ENCODE measurements at places on chromosomes 7 and 10.

DNA sequence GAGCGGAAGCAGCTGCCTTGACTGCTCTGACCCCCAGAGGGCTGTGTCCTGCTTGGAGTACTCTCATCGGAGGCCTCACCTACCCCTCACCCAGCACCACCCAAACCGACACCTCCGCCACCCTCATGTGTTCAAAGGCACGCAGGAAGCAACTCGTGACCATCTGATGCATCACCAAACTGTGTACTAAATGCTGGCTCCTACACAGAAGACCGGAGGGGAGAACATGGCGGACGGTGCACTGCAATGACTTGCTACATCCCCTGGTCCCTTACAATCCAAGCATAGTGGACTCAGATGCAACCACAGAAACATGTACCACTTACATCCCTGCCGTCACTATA lies 3.4 kb downstream of the PDAP1 start:
- no peak for DNase-seq

DNA sequence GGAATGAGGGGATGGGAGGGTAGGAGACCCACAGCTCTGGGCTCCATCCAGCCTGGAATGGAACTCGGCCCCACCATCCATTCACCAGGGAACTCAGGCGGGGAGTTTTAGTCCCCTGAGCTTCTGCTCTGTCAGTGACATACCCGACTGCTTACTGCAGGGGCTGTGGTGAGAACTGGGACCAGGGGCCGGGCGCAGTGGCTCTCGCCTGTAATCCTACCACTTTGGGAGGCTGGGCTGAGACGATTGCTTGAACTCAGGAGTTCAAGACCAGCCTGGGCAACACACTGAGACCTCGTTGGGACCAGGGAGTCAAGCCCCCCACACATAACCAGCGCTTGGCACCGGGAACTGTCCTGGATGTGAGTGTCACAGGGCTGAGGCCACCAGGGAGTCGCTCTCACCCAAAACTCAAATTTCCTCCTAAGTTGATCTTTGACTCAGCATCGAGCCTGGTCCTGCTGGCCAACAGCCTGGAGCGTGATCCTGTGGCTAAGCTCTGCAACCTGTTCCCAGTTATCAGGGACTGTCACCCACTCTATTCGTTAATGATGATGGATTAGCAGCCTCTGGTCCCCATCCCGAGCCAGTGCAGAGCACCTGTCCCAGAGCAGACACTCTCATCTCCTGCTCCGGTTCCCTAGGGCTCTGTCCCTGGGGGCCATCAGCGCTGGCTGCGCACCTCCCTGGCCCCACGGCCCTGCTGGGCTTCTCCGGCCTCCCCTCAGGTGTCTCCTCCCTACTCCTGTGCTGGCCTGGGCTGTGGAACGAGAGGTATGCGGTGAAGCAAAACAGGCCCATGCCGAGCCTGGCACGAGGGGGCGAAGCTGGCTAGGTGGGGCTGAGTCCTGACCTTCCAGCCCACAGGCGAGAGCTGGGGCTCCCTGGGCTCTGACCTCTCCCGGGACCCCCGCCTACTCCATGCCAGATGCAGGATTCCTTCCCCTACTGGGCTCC lies 902 bp upstream of the CLDN15 start:
- no peak for DNase-seq

DNA sequence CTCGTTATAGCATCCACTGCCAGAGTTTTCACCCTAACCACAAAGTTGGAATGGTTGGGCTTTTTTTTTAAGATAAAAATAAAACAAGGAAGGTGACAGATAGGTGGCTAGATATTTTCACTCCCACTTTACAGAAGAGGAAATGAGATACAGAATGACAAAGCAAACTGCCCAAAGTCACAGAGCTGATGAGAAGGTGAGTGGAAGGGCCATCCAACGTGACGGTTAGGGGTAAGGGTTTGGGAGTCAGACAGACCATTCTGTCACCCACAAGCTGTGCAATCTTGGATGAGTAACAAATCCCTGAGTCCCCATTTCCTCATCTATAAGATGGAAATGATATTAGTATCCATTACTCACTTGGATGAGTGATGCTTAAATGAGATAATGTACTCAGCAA lies 106.9 kb upstream of the PDLIM1 start:
- no peak for DNase-seq

GRCh38 chr10:28681291-28681763 lies 4.0 kb downstream of the BAMBI start:
- DNase-seq, result no peak

DNA sequence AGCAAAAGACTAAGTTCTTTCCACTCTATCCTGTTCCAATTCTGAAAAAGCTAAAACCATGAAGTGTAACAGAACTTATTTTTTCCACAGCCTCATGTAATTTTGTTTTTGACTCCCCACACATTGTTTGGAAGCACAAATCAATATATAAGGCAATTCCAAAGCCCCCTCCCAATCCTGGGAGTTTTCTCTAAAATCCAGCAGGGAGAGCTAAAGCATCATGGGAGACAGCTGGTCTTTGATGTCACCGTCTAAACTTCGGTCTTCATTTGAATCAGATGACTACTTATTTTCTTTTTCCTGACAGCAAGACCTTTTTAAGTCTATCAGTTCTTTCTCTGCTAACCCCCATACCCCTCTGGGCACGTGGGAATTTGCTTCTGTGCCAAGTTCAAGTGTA lies 33.3 kb upstream of the PON1 start:
- no peak for DNase-seq

DNA sequence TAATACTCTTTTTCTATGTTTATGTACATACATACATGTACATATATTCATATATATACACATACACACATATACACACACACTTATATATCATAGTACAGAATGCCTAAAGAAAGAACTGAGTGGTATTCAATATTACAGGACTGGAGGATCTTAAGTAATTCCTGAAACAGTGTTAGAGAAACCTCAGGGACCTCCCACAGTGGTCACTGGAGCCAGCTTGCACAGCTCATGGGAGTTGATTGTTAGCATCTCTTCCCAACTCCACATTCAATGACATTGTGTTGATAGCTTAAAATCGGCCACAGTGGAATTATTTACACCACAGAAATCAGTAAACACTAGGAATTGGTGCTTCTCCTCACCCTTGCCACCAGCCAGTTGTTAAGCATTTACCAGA lies 6.0 kb downstream of the LRRC17 start:
- no peak for DNase-seq

DNA sequence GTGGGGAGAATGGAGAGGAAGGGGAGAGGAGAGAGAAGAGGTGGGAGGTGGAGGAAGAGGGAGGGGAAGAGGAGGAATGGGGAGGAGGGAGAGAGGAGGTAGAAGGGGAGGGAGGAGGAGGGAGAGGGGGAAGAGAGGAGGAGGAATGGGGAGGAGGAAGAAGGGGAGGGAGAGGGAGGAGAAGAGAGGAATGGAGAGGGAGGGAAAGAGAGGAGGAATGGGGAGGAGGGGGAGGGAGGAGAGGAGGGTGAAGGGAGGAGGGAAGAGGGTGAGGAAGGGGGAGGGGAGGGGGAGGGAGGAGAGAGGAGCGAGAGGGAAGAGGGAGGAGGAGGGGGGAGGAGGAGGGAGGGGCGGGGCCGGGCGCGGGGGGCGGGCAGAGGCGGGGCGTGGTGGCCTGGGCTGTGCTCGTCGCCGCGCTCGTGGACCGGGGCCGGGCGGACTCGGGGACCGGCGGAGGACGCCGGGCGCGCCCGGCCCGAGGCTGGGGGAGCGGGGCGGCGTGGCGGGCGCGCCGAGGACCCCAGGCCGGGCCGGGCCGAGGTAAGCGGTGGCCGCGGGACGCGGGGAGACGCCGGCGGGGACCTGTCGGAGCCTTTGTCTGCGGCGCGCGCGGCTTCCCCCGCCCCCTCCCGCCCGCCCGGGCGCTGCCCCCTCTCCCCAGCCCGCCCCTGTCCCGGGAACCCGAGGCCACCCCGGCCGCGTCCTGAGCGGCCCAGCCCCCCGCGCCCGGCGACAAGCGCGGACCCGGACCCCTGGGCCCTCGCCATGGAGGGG lies at the start of gene SLC29A4:
Gene SLC29A4, plus strand, starts transcription at position 401 of the 774 bp plus-strand sequence. CDS start 4,874 bp downstream, outside the sequence.
- no peak for DNase-seq

DNA sequence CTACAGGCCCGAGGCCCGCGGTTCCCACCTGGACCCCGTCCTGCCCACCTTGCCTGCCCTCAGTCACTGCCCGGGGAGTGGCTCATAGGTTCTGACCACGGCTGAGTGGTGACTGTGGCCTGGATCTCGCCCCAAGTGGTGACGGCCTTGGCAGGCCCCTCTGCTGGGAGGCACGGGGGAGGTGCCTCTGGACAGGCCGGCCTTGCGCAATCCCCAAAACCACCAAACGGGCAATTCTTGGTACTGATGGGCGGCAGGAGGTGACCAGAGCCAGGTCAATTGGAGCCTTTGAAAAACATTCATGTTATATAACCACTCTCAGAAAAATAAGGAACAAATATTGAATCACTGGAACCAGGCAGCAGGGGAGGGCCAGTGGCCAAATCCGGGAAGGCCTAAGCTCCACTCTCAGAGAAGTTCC lies 83.4 kb downstream of the PRKAG2 start:
- no peak for DNase-seq

DNA sequence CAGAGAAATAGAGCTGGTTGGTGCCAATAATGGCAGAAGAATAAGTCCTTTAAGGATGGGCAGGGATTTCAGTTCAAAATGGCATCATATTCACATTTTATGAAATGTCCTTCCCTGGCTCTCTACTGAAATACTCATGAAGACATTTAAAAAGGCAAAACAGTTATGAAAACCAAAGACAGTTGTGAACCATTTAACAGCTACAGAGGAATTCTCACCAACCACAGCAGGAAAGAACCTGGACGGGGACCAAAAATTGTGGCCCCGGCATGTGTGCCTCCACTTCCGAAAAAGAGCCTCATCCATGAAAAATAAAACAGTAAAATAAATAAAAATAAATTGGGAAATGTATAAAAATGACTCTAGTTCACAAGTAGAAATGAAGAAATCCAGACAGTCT lies 539.5 kb downstream of the SUGCT start:
- no peak for DNase-seq

DNA sequence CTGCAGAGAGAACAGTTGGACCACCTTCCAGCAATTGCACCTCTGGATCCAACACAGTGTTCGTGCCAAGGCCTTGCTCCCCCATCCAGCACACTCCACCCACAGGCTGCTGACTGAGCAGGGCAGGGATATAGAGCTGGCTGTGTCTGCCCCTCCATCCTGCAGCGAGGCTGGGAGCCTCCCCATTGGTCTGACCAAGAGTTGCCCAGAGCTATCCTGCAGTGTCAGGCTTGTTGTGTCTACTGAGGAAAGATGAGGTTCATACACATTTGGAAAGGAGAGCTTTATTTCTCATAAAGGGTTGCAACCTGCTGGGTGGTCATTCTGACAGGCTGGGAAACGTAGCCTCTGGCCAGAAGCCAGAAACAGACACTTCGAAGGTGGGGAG lies 27.1 kb downstream of the PRF1 start:
- DNase-seq, result no peak

DNA sequence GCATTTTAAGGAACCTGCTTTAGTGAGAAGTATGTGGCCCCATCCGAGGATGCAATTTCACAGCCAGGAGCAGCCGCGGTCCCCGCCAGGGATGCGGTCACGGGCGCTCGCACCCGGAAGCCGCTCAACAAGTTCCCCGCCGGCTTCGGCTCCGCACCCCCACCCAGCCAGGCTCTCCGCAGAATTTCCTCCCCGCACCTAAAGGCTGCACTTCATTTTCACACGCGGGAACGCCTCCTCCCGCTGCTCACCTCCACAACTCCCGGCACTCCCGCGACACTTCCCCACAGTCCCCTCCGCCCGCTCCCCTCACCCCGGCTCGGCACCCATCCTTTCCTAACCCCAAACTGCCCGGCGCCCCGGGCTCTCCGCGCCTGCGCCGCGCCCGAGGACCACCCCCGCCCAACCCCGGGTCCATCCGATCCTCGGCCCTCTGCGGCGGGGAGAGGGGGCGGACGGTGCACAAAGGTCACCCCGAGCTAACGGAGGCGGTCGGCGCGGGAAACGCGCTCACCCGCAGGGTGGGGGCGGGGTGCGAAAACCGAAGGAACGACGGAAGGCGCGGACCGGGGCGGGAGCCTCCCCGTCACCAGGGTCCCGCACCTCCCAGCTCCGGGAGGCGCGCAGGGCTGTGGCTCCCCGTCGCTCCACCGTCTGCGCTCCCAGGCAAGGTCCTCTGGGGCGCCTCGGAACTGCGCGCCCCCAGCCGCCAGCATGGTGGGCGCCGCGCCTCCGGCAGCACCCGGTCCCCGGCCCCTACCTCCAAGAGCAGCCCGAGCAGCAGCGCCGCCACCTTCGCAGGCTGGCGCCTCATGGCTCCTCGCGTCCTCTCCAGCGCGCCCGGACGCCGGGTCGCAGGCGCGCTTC lies 558 bp downstream of the VOPP1 start:
- DNase-seq, result peak; percentile 50

DNA sequence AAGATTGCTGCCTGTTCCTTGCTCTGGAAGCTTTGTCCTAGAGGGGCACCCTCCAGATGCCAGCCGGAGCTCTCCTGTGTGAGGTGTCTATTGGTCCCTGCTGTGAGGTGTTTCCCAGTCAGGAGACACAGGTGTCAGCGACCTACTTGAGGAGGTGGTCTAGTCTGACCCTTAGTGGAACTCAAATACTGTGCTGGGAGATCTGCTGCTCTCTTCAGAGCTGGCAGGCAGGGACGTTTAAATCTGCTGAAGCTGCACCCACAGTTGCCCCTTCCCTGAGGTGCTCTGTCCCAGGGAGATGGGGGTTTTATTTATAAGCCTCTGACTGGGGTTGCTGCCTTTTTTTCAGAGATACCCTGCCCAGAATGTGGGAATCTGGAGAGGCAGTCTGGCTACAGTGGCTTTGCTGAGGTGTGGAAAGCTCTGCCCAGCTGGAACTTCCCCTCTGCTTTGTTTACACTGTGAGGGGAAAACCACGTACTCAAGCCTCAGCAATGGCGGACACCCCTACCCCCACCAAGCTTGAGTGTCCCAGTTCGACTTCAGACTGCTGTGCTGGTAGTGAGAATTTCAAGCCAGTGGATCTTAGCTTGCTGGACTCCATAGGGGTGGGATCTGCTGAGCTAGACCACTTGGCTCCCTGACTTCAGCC lies 119.2 kb downstream of the PPP1R9A start:
- DNase-seq, result no peak

GRCh38 chr7:28174442-28174841 lies 6.2 kb downstream of the JAZF1 start:
- DNase-seq, result no peak

DNA sequence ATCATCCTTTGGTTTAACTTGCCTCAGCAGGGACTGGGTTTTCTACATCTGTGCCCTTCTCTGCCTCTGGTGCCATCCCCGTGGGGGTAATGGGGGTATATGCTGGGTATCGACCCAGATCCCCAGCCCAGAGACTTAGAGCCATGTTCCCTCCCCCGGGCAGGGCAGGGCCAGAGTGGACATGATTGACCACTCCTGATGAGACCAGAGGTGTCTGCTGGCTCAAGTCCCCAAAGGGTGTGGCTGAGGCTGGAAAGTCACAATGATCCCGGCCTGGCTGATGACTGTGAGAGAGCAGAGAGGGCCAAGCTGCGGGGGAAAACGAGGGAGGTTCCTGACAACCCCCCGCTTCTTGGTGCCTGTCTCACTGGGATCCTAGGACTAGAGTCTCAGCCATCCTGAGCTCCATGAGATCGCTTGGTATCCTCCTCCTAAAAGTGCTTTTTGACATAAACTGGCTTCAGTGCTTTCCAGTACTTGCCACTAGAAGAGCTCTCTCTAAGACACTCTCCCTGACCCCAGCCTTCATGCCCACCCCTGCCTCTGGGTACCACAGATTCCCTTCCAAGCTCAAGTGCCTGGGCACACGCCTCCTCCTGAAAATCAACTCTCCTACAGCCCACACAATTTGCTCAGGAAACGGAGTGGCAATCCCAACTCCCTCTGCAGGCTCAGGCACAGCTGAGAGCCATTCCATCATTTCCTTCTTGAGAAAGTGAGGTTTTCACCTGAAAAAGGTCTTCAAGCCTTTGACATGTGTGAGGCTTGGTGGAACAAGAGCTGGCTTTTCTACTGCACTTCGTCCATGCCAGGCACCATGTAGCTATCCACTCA lies 33.9 kb downstream of the DRGX start:
- no peak for DNase-seq

- no peak for DNase-seq
Measured at GRCh38 chr10:70908406-70909296, 20.3 kb upstream of the PCBD1 start.
